ENCODE measurements at places on chromosomes 7 and 10.

DNA sequence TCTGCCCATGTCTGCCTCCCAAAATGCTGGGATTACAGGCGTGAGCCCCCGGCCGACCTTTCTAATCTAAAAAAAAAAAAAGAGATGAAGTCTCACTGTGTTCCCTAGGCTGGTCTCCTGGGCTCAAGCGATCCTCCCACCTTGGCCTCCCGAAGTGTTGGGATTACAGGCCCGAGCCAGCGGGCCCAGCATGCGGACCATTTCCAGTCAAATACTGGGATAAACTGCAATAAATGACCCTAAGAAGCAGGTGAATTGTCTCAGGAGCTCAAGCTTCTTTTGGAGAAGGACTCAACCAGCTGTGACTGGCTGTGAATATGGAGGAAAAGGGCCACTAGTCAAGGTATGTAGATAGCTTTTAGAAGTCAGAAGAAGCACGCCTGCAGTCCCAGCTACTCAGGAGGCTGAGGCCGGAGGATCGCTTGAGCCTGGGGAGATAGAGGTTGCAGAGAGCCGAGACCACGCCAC is 550 bp upstream of the CREM start:
- no peak for DNase-seq

DNA sequence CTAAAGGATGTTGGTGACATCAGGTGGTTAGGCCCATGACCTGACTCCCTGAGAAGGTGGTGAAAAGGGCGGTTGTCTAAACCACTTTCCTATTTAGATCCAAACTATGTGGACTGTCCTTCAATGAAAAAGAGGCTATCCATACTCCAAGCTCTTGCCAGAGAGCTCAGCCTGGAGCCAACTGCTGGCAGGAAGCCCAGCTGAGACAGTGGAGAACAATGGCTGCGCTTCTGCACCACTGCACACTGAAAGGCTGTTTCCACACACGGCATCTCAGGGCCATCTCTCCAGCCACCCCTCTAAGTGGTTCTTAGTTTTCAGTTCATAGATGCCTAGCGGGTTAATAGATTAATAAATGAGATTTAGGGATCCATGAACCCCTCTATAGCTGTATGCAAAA is 488.8 kb upstream of the ZMIZ1 start:
- DNase-seq: no peak

- no peak for DNase-seq
Measured at GRCh38 chr10:62501547-62501946, 127.4 kb downstream of the ZNF365 start.

DNA sequence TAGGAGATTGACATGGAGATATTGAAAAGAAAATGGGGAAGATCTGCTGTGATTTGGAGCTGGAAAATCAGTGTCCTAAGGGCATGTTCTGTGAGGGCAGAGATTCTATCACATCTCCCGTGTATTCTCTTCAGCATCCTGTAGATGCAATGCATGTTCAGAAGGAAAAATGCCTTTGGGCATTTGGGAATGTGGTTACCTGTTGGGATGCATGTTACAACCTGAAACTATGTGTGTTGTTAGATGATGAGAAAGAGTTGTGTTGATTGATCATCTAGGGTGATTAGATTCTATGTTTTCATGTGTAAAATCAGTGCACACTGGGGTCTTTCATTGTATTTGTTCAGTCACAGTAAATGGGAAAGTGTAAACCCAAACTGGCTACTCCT is 14.7 kb downstream of the CUZD1 start:
- no peak for DNase-seq

GRCh38 chr10:58698777-58699356 is 186.2 kb downstream of the BICC1 start:
- no peak for DNase-seq

GRCh38 chr10:4733150-4733842 is 92.7 kb upstream of the AKR1E2 start:
- DNase-seq: no peak

DNA sequence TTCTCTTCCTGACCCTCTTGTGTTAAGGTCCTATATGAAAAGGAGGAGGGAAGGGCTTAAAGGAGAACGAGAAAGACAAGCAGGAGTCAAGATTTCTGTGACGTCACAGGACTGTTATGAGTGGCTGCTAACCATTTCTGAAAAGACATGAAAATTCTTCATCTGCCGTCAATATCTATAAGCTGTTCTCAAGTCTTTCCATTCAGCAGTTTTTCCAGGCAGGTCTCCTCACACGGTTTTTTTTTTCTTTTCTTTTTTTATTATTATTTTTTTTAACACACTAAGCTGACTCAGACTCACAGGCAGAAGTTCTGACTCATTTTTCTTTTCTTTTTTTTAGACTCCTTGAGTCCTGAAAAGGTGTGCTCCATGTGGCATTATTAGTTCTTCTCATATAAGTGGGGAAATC is 72.0 kb downstream of the DGKI start:
- DNase-seq: no peak

DNA sequence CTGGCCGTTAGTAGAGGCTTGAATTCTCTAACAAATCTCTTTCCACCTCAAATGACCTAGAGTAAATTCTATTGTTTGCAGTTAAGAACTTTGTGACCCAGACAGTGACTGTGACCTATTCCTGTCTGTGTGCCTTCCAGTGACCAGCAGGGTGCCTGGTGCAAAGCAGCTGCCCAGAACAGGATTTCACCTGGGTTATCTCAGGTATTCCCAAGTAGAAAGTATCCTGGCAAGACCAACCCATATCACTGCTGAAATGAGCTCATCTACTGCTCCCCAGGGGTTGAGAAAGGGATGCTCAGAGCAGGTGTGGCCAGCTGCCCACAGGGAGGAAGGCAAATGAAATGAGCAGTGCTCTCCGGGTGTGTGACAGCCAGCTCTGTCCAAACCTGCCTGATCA is 2.1 kb upstream of the MSMB start:
- DNase-seq: no peak

DNA sequence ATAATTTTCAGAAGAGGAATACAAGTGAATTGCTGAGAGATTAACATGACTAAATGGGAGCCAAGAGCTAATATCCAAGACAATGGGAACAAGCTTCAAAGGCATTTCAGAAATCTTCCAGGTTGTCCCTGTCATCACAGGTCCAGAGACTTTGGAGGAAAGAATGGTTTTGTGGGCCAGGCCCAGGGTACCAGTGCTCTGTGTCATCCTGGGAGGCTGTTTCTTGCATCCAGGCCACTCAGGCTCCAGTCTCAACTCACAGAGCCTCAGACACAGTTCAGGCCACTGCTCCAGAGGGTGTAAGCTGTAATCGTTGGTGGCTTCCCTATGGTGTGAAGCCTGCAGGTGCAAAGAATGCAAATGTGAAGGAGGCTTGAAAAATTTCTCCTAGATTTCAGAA is 170.4 kb upstream of the NRG3 start:
- no peak for DNase-seq

DNA sequence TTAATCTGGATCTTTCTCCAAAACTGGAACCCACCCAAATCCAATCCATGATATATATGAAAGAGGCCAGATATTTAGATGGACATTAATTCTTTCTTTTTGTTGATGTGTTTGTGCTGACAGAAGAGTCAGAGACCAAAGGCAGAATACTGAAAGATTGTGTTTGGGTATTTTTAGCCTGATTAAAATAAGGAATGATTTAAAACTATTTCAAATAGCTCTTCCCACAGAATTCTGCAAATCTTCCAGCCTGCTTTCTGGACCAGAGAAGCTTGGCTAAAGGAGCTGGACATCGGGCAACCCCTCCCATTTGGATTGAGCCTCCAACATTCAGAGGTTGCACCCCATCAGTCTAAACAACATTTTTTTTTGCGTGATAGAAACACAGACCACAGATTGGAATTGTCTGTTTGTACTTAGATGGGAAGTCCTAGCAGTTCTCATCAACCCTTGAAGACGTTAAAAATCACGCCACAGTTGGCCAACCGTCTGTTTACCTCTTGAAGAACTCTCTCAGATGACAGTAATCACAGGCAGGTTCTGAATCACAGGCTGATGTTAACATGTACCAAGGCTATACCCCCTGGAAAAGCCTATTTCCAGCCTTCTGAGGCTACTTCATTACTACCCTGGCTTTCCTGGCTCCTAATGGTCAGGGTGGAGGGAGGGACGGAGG is 155.2 kb upstream of the NRP1 start:
- no peak for DNase-seq

- no peak for DNase-seq
Measured at GRCh38 chr10:100216006-100216405, 13.4 kb downstream of the CHUK start.

GRCh38 chr10:119497243-119497642 is 45.3 kb downstream of the RGS10 start:
- DNase-seq: no peak

GRCh38 chr10:82661701-82662100 is 786.7 kb downstream of the NRG3 start:
- no peak for DNase-seq
